Pons (tissue), 1 donor: ENCODE measurements at places on chromosomes 13 and 19.

- DNase-seq, result no peak
These were observed 95.7 kb upstream of the AKAP11 start for GRCh38 chr13:42176294-42176693.

DNA sequence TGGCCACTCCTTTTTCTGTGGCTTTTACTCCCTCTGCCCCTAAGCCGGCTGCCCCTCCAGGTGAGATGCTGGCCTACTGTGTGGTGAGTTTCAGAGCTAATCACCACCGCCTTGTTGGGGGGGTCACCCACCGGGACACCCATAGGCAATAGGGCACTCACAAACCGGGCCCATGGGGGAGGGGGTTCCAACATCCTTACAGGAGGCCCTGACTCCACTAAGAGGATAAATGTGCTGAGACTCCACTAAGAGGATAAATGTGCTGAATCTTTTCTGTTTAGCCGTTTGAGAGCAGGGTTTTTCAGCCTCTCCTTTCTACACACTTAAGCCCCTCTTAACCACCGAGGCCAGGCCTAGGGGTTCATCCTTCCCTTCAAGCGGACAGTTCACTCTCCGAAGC lies 73.7 kb downstream of the SLC15A1 start:
- no peak for DNase-seq

DNA sequence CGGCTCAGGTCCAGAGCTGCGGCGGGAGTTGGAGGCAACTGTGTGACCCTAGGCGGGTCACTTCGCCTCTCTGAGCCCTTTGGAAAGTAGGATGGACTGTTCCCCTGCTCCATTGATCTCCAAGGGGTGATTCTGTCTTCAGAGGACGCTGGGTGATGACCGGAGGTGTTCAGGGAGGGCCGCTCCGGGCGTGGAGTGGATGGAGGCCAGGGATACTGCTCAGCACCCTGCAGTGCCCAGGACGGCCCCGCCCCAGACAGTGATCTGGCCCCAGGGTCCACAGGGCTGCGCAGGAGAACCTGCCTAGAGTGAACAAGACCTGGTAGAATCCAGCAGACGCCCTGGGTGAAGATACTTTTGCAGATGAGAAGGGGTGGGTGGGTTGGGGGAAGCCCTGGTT lies 7.0 kb downstream of the NCLN start:
- no peak for DNase-seq

- DNase-seq, result no peak
These were observed 41.5 kb downstream of the URI1 start for GRCh38 chr19:29983568-29983967.

GRCh38 chr13:113887700-113888201 lies 23.9 kb upstream of the GAS6 start:
- DNase-seq, result no peak

GRCh38 chr19:54299126-54299498 lies 13.9 kb downstream of the LILRA5 start:
- DNase-seq, result no peak

- no peak for DNase-seq
These were observed 30.9 kb downstream of the FAM216B start for GRCh38 chr13:42812316-42812715.

GRCh38 chr19:13530720-13531119 lies 24.4 kb upstream of the CACNA1A start:
- DNase-seq, result no peak
